ENCODE measurements at places on chromosomes 1 and 21. TPM values are rescaled to one million over a fixed set of nuclear protein-coding genes. Genes with fewer than 3 reads are reported as not detected.

Gene TTC39A
- 0.38 TPM for total RNA-seq

Gene PGLYRP3
- total RNA-seq = not detected

Gene OR2G6
- total RNA-seq = not detected

Gene HNRNPCL2
- total RNA-seq = not detected

Gene KRTAP11-1
- not detected for total RNA-seq

Gene TNFRSF4
- total RNA-seq = 26.5 TPM

Gene SYT6
- total RNA-seq = not detected

Gene LHX8
- total RNA-seq = not detected

Gene EPHA8
- not detected for total RNA-seq

Gene CAPN8
- total RNA-seq = 0.18 TPM

Gene DOP1B
- total RNA-seq = 31.9 TPM

Data from natural killer cell (primary cell).